ENCODE measurements at places on chromosomes 5 and 9.

GRCh38 chr5:151825445-151825844, 53.7 kb downstream of the G3BP1 start:
- DNase-seq, result peak; percentile 21

DNA sequence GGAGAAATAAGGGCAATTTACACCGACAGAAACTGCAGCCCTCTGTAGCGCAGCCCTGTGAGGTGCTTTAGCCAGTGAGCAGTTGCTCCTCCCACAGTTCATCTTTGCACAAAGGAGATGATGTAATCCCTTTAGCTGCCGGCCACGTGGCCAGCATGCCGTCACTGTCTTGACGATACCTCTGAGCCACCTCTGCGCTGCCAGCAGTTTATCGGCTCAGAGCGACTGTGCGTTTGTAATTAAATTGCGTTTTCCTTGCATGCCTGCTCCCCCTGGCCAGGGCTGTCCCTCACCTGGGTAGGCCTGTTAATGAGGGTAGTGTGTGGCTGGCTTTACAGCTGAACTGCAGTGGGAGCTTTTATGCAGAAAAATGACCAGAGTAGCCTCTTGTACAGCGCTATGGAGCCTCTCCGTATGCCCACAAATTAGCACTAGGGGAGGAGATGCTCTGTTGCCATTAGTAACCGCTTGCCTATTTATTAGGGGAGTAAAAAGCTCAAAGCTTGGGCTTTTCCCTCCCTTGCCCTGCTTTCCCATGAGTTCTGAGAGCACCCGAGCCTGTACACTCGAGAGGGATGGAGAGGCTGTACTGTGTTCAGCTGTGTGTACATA, 107.0 kb downstream of the TRIO start:
- DNase-seq, result no peak

GRCh38 chr9:88926781-88927505, 64.3 kb upstream of the S1PR3 start:
- no peak for DNase-seq

DNA sequence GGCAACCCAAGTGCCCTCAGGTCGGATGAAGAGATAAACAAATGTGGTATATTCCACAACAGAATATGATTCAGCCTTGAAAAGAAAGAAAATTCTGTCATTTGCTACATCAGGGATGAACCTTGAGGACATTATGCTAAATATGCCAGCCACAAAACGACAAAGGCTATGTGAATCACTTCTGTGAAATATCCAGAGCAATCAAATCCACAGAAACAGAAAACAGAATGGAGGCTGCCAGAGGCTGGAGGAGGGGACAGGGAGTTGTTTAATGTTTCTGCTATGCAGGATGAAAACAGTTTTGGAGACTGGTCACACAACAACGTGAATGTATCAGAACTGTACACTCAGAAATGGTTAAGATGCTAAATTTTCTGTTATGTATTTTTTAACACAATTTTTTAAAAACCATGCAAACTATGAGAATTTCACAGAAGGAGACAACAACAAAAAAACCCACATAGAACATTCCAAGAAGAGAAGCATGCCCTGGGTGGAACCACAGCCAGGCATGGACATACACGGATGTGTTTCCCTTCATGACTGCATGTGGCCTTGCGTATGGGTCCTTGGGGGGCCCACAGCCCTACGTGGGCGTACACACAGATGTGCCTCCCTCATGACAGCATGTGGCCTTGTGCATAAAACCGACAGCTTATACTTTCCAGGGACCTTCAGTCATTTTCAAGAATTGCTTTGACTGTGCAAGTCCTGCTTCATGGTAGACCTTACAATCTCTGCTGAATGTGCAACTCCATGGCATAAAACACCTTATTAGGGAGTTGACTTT, 146.7 kb downstream of the ROR2 start:
- no peak for DNase-seq

DNA sequence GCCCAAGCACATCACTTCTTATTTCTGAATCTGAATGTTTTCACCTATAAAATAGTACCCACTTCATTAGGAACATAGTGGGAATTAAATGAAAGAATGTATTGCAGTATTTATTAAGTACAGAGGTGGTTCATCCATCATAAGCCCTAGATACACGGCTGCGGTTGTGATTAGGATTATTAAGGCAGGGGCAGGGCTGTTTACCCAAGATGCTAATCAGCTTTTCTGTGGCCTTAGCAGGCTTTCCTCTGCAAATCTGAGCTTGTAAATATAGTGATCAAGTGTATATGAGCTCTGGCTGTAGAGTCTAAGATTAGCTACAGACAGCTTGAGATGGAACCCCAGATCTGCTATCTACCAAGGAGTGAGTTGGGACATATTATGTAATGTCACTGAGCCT, 124.1 kb upstream of the ADRA1B start:
- no peak for DNase-seq

GRCh38 chr5:15554542-15554941, 54.6 kb downstream of the FBXL7 start:
- no peak for DNase-seq

- no peak for DNase-seq
These were observed 185.0 kb downstream of the GLIS3 start for GRCh38 chr9:4114569-4115505.

DNA sequence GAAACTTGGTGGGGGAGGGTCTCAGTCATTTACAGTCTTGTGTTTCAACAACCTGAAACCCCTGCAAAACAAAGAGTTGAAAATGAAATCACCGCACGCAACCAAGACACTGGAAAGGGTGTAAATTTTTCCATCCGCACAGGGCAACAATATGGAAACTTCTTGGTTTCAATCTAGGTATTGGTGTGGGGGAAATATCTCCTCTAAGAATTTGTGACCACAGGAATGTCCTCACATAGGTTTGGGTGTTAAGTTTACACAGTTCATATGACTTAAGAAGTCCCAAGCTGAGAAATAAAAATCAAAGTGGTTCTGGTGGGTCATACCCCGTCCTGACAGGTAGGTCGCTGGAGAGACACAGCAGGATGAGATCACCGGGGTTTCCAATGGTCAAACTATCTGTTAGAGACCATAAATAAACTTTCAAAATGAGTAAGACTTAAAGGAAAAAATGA, 51.9 kb upstream of the PIP5K1B start:
- DNase-seq, result no peak

- no peak for DNase-seq
These were observed 19.2 kb downstream of the SH3TC2 start for GRCh38 chr5:149043641-149044040.
